ENCODE measurements at places on chromosomes 3 and 15.

GRCh38 chr3:192216067-192216466 lies 511.3 kb downstream of the FGF12 start:
- no peak for DNase-seq

- no peak for DNase-seq
These were observed 103.5 kb upstream of the AKAP13 start for GRCh38 chr15:85276921-85277320.

DNA sequence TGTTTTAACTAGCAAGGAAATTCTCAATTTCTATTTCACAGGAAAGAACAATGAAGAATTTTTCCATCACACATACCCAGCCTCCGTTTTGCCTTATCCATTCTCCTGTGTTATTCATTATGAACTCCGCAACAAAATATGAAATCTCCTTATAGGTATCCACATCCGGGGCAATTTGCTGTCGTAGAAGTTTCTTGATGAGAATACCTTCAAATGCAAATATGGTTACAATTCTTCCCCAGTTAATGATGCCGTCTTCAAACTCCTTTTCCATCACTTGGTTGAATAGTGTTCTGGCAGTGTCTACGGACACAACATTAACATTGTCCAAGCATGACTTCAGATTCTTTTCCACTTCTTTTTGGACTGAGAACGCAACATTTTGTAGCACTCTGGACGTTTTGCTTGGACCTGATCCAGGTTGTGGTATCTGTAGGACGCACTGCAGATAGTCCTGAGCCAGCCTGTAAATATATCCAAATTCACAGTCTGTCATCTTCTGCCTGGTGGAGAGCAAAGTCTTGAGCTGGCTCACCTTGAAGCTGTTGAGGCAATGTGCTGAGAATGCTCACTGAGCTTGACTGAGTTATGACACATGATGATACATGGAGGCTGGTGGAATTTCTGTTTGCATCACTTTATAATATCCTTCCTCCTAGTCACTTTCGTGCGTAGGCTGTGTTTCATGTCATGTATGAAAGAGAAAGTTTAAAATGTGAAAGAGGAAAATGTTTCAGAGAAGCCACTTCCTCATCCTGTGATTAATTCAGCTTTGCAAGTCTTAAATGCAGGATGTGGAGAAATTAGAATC lies at the start of gene BCL2A1:
Gene BCL2A1 (minus strand): TSS at position 573 of the 811 bp plus-strand sequence. CDS start 77 bp downstream, at position 496.
- peak; percentile 96 for DNase-seq

DNA sequence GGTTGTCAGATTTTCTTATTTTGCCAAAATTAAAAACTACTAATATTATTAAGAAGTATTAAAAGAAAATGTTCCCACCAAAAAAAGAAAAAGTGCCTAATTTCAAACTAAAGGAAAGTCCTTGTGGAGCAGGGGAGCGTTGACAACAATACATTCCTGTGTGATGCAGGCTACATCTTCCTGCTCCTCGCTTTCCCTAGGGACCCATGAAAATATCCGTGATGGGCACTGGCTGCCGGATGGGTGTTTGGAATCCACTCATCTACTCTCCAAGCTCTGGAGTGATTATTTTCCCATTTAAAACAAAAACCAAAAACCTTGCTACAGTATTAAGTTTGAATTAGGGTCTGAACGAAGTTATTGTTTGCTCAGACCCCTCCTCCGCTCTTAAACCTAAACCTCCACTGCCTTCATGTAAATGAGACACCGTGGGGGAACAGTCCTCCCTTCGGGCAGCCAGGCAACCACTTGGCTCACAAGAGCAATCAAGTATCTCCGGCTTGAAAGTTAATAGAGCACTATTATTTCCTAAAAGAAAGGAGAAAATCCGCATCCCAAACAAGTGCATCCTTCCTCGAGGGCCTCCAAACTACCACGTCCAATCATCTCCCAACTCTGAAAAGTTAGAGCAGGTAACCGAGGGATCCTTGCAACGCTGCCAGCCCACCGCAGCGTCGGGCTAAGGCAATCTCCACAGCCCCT lies 1.5 kb downstream of the ITGB5 start:
- no peak for DNase-seq

DNA sequence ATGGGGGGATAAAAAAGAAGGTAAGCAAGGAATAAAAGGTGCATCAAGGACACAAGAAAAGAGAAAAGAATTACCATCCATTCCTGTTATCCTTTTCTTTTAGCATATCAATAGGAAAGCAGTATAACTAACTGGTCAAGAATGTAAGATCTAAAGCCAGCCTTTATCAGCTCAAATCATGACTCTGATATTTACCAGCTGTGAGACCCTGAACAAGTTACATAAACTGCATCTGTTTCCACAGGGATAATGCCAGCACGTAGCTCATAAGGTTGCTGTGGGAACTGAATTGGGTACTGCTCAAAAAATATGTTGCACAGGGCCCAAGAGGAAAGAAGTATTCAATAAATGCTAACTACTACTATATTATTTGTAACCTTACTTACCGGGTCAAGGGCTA lies 1092.2 kb upstream of the CFAP20DC start:
- no peak for DNase-seq

GRCh38 chr3:129326595-129326994 lies 47.9 kb downstream of the HMCES start:
- no peak for DNase-seq

- DNase-seq, result no peak
These were observed 9.5 kb downstream of the ITGB5 start for GRCh38 chr3:124877674-124878073.

DNA sequence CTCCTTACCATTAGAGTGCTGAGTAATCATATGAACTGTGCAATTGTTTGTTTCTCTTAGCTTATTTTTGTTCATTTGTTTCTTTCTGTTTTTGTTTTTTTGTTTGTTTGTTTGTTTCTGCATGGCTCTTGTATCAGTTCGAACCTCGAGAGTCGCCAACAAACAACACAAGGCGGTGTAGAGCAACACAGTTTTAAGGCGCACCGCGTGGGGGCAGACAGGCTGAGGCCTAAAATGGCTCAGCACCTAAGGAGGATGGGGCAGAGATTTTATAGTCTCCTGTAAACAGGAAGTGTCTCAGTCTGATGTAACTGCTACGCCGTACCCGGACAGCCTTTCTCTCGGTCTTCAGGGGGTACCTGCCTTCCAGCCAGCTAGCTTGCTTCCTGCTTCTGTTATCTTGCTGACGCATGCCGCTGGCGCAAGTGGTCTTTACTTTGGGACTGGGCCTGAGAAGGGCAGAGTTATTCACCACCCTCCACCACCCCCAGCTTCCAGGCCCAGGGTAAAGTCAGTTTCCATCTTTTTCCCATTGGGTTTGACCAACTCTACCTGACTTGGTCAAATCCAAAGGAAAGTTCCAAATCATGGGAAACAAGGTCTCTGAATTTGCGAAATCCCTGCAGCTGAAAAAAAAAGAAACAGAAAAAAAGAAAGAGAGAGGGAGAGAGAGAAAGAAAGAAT lies 25.8 kb upstream of the MFGE8 start:
- DNase-seq, result no peak

- no peak for DNase-seq
These were observed 155.9 kb upstream of the FEZF2 start for GRCh38 chr3:62529230-62529629.

DNA sequence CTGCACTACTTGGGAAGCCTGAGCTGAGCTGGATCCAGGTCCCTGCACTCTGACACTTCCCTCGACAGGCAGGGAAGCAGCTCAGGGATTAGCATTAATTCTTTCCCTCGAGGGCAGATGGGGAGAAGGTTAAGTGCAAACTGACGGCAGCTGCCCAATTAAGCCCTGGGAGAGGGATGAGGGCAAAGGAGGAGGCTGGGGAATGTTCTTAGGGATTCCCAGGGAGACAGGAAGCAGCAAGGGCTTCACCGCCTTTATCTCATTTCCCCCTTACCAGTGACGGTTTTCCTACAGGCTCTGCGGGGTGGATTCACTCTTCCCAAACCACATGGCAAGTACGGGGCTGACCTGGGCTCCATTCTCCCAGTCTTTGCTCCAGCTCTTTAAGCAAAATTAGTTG lies 519.0 kb upstream of the PROK2 start:
- no peak for DNase-seq

DNA sequence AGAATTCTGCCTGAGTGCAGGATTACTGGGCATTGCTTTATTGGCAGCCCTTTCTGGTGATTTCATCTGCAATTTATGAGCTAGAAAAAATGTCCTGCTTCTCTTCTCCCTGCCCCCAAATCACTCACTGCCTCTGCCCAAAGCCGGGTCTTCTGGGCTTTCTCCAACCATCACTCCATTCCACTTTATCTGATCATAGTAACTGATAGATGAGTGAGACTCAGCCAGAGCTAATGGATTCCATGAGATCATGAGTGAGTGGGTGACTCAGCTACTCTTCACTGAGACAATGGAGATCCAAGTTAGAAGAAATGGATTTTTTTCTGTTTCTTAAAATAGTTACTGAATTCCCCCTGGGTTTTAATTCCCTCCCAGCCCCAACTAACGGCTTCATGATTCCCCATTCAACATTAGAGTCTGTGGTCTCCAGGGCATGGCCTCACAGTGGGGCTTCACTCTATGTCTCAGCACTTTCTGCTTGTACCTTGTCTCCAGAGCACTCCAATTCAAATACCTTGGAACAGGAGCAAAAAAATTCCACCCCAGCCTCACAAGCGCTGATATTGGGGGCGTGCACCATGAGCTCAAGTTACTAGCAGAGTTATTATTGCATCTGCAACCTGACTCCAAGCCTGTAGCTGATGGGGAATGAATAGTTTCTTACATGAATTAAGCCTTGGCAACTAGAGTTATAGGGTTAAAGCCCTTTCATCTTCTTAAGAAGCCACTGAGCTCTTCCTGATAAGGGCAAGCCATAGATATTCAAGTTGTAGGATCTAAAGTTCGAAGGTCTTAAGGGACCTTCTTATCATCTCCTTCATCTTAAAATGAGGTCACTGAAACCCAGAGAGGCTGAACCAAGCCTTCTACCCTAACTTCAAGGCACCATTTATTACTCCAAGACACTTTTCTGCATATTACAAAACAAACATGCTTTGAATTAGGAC lies 85.9 kb downstream of the AGBL1 start:
- no peak for DNase-seq

- peak; percentile 73 for DNase-seq
These were observed 12.4 kb upstream of the RAB11A start for GRCh38 chr15:65856821-65857455.

DNA sequence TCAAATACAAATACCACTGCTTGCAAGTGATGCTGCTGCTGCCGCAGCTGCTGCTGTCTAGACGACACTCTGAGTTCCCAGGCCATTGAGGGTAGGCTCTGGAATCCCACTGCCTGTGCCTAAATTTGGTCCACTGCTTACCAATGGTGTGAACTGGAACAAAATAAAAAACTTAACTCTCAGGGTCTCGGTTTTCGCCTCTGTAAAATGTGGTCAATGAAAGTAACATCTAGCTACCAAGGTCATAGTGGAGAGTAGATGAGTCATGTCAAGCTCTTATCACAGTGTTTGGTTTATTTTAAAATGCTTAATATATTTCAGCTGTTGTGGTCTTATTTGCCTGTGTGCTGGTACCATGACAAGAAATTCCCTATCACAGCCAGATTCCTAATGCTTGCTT lies 299.3 kb downstream of the CLSTN2 start:
- DNase-seq, result no peak

- DNase-seq, result no peak
These were observed 116.0 kb downstream of the LIPC start for GRCh38 chr15:58547628-58548307.

- DNase-seq, result no peak
These were observed 69.6 kb upstream of the STRIT1 start for GRCh38 chr3:155362808-155363689.

DNA sequence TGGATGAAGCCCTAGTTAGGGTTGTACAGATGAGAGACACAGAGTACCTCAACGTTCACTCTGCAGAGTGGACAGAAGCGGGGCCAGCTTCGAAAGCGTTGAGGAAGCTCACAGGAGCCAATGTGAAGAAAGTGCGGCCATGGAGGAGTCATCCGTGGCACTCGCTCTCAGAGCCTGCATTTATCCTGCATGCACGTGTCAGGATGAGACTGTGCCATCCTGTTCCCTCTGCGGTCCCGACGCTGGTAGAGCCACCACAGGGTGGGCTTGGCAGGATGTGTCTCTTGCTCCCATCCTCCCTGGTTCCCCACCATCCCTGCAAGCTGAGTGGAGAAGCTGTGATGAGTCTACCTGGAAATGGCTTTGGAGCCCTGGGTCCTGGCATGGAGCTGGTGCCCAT lies 39.3 kb downstream of the KLHL25 start:
- DNase-seq, result no peak

DNA sequence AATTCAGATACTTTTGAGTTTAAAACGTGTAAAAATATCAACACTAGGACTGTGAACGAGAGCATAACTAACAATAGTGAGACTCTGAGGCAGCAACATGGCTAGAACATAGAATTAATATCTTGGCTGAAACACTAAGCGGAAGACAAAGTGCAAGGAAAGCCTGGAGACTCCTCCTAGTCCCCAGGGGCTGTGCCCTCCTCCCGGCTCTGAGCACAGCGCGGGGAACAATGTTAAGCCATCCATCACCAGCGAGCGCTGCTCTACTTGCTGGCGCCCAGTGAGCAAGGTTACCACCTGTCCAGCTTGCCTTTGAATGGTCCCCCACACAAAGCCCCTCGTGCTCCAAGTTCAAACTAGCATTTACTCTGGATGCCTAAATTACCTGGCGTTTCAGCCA lies 436.9 kb downstream of the FOXP1 start:
- DNase-seq, result no peak

GRCh38 chr3:129051871-129052340 lies 8.7 kb upstream of the GP9 start:
- DNase-seq, result no peak

- DNase-seq, result no peak
These were observed 433.5 kb upstream of the PPP2R3A start for GRCh38 chr3:135532021-135532420.

DNA sequence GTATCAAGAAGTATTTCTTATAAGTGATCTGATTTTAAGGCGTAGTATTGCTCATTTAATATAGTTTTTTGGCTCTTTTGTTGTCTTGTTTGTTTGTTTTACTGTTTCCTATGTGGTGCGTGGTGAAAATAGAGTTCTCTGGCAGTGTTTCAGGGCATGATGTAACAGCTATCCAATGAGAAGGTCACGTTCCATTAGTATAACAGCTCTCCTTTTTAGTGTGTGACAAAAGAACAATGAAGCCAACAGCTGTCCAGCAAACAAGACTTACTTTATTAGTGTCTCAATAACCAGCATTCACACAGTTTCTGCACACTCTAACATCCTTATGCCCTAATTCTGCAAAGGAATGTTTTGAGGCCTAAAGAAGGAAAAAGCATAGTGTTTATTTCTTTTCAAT lies 127.9 kb downstream of the SLC25A26 start:
- no peak for DNase-seq

DNA sequence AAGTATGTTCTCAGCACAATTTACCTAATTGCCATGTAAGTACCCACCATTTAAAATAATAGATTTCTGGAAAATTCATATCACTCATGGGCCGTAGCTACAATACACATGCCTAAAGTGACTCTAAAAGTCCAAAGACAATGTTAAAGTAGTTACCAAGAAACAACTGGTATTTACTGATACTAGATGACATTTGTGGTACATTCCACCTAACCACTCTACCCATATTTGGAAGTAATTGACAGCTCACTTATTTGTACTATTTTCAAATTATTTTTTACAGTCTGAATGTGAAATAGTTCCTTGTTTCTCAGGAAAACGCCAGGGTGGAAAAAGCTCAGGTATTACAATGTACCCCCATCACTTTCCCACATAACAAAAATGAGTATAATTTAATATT lies 573.0 kb downstream of the MECOM start:
- DNase-seq, result no peak

- DNase-seq, result no peak
These were observed 19.0 kb downstream of the USP13 start for GRCh38 chr3:179671747-179672242.

All from HL-60 (cell line).